ENCODE measurements at places on chromosomes 12 and 14. TPM values are rescaled to one million over a fixed set of nuclear protein-coding genes. Genes with fewer than 3 reads are reported as not detected.

DNA sequence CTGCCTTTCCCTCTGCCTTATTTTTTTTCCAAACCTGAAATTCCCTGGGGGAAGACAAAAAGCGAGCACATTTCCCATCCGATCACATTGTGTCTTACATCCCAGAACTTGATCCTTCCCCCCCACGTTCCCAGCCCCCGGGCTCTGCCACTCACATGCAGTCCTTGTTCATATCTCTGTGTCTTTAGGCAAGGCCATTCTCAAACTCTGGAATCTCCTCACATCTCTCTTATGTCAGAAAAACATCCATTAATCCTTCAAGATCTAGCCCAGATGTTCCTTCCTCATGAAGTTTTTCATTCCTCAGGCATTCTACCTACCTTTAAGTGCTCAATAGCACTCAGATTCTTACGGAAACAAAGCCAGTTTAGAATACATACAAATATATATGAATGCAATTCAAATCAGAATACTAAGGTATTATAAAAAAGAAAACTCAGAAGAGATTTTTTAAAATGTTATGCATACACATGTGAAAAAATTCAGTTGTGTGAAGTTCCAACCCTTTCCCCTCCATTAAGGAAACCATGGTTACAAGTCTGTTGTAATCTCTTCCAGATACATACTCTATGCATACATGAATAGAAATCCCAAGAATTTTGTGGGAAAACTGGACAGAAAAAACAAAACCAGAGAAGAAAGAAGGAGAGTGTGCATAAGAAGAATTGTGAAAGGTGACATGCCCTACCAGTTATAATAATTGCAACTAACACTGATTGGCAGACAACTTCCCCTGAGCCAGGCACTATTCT lies 120.3 kb downstream of the SLC38A1 start:
- DNase-seq: no peak

DNA sequence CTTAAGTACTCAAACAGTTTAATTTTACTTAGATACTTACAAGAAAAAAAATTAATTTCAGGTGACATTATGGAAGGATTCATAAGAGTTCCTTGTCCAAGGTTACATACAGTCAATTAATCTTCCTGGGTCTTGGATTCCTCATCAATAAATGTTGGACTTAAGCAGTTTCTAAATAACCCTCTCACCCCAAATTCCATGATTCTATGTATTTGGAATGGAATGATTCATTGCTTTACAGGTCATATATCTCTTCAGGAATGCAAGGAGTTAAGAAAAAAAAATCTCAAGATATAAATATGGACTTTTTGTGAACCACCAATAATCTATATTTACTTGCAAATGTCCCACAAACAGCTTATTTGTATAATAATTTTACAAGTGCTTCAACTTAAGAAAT lies 84.2 kb upstream of the BMP4 start:
- DNase-seq: no peak

POTEM gene
- total RNA-seq: not detected

DNA sequence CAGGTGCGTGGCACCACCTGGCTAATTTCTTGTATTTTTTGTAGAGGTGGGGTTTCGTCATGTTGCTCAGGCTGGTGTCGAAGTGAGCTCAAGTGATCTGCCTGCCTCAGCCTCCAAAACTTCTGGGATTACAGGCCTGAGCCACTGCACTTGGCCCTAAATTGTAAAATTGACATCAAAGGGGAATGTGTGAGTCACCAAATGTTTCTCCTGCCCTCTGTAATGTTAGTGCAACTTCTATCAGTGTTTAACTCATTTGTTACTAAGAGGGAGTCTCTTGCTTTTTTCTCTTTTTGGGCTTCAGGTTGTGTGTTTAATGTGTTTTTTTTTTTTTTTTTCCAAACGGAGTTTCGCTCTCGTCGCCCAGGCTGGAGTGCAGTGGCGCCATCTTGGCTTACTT lies 2.3 kb downstream of the TULP3 start:
- no peak for DNase-seq

DNA sequence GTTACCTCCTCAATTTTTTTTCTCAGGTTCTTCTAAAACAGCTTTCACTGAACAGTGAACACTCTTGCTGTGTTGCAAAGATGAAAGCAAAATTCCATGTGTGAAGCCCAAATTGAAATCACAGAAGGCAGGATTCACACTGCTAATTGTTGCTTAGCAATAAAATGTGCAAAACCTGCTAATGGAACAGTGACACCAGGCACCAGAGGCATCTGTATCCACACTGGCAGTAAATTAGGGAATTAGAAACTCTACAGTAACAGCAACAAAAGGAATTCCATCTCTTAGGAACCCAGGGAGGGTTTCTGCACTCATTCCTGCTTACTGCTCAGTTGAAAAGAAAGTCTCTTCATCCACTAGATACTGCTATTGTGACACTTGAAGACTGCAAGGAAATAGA lies 202.3 kb downstream of the GXYLT1 start:
- DNase-seq: no peak

GRCh38 chr12:90428881-90429280 lies 526.1 kb downstream of the CCER1 start:
- DNase-seq: no peak

HOXC4 gene
- 0.32 TPM for total RNA-seq

DNA sequence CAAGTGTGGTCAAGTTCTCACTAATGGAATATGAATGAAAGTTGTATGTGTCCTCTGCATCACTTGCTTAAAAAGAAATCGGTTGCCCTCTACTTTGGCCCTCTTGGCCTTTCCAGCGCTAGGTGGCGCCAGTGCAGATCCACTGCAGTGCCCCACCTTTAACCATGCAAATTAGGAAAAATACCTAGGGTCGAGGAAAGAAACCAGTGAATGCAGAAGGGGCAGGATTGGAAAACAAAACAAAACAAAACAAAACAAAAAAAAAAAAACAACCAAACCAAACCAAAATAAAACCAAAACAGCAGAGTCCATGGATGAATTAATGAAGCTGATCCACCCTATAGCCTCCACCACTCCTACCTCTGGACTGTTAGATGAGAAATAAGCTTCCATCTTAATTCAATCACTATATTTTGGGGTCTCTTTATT lies 12.9 kb upstream of the NEMF start:
- peak; percentile 70 for DNase-seq

- DNase-seq: no peak
Observed at GRCh38 chr14:79729731-79730130, 481.6 kb downstream of the DIO2 start.

- DNase-seq: no peak
Observed at GRCh38 chr14:63443361-63443760, 99.8 kb downstream of the PPP2R5E start.

DNA sequence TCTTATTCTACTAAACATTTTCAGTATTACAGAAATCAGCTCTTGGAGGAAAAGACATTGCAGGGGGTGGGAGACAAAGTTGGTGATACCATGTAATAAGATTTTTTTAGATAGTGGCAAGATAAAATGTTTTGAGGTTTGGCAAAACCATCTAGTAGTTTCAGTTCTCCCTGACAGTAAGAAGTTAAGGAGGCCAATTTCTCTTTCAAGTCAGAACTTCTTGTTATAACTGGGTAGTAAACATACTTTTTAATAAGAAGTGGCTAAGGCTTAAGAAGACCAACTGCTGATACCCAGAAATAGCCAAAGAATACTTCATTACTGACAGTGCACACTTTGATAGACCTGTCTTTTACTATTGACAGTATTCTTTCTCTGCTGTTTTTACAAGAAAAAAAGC lies 452.3 kb downstream of the DIO2 start:
- no peak for DNase-seq

GRCh38 chr14:100522616-100523099 lies 64.6 kb downstream of the BEGAIN start:
- DNase-seq: no peak

HSPB8 gene
- not detected for total RNA-seq

- no peak for DNase-seq
Observed at GRCh38 chr12:23569356-23569755, 380.1 kb downstream of the SOX5 start.

DNA sequence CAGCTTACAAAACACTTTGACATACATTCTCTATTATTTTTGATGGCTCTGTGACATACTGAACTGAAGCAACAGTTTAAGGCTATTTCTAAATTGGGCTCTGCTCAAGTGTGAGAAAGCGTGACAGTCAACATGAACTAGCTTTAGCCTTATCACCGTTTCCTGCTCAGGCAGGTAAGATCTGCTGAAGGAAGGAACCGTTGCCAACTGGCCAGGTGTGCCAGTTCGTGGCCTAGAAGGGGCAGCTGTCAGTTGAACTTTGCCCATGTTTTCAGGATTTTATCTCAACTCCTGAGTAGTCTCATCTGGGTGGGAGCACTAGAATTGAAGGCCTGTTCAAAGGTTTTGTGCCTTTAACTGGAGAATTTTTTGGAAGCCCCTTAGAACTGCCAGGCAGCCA lies 79.5 kb downstream of the ETV6 start:
- peak; percentile 29 for DNase-seq

SMCO2 gene
- not detected for total RNA-seq

GUCY2C gene
- total RNA-seq: not detected

KLRK1 gene
- 2.7 TPM for total RNA-seq

DNA sequence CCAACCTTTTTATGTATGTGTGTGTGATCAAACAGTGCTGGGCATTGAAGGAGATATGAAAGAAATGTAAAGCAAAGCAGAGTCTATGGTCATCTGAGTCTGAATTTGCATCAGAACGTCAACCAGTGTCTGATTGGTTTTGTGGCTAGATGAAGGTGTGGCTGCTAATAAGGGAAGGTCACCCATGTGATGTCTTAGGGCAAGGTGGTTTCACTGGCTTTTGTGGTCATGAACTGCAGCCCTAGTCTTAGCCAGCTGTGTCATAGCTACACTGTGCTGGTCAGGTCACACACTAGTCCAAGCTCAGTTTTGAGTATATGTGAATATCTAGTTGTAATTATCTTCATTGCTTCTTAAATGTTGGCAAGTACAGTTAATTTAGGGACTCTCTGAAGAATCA lies 105.8 kb downstream of the TGFB3 start:
- no peak for DNase-seq

GRCh38 chr12:4107911-4108697 lies 165.5 kb upstream of the CCND2 start:
- DNase-seq: no peak

DNA sequence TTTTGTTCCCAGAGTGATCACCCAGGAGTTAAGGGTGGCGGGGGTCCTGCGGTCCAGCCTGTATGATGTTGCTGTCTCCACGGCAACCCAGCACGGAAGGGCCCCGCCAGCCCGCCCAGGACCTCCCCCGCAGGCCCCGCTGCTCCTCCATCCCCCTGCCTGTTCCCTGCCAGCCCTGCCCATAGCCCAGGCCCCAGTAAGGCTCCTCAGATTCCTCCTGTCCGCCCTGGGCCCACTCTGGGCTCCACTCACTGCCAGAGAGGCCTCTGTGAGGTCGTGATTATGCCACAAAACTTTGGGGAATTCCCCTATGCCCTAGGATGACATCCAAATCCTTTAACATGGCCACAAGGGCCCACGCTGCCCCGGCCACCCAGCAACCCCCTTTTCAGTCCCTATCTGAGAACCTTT lies 20.8 kb downstream of the HSP90AA1 start:
- DNase-seq: no peak

Data from CD4-positive, CD25-positive, alpha-beta regulatory T cell (primary cell).